Stimulated activated CD4-positive, alpha-beta T cell treated with anti-CD3 and anti-CD28 coated beads, Interleukin-4, amount 100 ng/mL, for 4 hours (primary cell): ENCODE measurements at places on chromosomes 3 and 15.

GRCh38 chr3:87073496-87074145 is 82.7 kb upstream of the VGLL3 start:
- no peak for DNase-seq

GRCh38 chr15:63860555-63860954 is 26.8 kb upstream of the HERC1 start:
- no peak for DNase-seq

GRCh38 chr3:113136071-113136470 is 75.3 kb upstream of the BOC start:
- DNase-seq, result no peak

- no peak for DNase-seq
These were observed 428.2 kb upstream of the IL12A start for GRCh38 chr3:159560214-159560979.

DNA sequence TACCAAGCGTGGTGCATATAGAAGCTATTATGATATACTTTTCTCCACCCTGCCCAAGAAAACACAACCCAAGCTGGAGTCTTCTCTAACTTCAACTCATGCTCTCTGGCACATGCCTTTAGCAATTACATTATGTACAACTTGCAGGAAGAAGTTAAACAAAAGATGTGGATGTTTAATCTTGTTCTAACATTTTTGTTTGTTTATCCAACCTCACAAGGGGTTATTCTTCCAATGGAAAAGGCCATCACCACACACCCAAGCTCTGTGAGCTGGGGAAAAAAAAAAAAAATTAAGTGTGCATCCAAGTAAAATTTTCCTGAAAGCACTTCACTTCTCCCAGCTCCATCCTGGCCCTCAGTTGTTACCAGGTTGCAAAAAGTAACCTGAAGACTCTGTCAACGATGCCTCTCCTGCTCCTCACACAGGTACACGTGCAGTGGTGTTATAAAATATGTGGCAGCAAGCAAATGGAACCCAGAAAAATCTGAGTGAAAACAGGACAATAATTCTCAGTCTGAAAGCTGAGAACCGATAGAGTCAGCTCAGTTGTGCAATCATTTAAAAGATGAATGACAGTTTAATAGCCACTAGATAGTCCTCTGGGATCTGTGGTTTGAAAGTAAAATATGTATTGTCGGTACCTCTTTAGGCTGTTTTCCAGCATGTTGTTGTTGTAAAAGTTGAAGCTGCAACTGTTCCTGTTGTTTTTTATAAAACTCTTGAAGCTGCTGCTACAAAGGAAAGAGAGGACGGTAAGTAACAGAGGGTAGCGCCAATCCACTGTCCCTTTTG is 531.4 kb downstream of the FOXP1 start:
- DNase-seq, result no peak

- DNase-seq, result no peak
These were observed 33.6 kb upstream of the ETV5 start for GRCh38 chr3:186142393-186142932.

GRCh38 chr3:44013967-44014366 is 227.7 kb upstream of the TOPAZ1 start:
- DNase-seq, result no peak

- peak; percentile 29 for DNase-seq
These were observed 2.0 kb downstream of the GP5 start for GRCh38 chr3:194396859-194397756.

DNA sequence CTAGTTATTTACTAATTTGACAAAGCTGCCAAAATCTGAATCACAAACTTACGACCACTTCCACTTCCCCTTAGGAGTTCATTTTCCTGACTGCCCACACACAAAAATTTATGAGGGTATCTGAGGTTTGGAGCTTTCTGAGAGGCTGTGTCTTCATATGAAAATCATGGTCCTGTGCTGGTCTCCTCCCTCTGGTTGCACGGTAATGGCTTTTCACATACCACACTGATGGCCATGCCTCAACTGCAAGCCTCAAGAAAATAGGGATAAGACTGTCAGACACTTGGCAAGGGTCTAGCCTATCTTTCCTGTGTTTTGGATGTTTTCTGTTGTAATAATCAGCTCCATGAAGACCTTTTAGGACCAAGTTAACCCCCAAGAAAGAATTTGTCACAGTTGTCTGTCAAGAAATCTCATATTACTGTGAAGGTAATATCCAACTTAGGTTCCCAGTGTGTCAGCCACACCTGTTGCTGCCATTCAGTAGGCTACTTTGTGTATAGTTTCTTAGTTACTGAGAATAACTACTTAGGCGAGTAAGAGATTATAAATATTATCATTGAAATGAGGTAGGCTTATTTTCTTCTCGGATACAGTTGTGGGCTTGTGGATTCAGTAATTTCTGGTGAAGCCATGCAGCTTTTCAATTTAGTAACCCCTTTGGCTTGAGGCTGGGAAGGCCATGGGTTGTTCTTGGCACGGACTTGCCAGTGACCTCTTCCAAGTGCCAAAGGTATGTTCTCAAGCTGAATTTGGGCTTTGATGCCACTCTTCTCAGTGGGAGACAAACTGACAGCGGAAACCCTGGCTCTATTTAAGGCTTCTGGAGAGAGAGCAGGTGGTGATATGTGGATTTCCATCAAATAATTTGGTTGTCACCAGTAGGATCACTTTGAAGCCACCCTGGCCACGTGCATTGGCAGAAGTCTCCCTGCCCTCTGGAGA is 101.1 kb downstream of the RYR3 start:
- no peak for DNase-seq

DNA sequence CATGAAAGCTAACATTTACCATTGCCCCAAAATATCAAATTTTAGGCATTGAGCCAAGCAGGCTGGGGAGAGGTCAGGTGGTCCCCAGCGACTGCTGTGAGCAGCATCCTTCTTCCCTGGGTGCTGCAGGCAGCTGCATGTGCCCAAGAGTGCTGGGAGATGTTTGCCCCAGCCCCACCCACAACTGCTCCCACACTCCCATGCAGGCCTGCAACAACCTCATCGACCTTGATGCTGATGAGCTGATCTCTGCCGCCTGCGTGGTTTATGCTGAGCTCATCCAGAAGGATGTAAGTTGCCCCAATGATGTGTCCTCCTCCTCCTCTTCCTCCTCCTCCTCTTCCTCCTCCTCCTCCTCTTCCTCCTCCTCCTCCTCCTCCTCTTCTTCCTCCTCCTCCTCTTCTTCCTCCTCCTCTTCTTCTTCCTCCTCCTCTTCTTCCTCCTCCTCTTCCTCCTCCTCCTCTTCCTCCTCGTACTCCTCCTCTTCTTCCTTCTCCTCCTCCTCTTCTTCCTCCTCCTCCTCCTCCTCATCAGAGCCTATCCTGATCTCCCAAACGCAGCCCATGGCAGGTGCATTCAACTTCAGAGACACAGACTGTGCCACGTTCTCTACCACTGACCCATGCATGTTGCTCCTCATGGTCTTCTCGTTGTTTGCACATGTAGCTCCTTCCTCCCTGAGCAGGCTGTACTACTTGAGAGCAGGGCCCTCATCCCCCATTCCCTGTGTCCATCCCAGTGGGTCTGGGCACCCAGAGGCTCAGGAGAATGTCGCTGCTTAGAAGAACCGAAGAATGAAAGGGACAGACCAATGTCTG is 15.1 kb downstream of the TBC1D21 start:
- DNase-seq, result no peak

- no peak for DNase-seq
These were observed 20.3 kb downstream of the GPR160 start for GRCh38 chr3:170058127-170058526.

DNA sequence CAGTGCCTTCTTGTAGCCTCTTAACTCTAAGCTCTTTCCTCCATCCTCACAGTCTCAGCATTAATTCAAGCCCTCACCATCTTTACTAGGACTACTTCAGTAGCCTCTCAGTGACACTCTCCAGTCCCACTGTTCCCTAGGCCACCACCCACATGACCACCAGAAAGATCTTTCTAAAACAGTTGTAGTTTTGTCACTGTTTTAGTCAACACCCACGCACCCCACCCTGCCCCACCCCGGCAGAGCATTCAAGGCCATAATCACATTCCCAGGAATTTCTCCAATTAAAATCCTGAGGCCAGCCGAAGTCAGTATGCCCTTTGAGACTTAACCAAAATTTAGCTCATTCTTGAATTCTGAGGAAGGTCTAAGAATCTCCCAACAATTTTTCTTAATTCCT is 31.2 kb upstream of the PSMD6 start:
- DNase-seq, result no peak

DNA sequence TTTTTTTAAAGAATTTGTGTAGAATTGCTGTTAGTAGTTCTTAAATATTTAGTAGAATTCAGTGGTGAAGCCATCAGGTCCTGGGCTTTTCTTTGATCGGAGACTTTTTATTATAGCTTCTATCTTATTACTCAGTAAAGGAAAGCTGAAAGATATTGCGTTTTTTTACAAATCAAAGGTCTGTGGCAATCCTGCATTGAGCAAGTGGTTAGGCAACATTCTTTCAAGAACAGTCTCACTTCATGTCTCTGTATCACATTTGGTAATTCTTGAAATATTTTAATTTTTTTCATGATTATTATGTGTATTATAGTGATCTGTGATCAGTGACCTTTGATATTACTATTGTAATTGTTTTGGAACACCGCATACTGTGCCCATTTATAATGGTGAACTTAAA is 140.8 kb downstream of the UNC13C start:
- DNase-seq, result no peak

DNA sequence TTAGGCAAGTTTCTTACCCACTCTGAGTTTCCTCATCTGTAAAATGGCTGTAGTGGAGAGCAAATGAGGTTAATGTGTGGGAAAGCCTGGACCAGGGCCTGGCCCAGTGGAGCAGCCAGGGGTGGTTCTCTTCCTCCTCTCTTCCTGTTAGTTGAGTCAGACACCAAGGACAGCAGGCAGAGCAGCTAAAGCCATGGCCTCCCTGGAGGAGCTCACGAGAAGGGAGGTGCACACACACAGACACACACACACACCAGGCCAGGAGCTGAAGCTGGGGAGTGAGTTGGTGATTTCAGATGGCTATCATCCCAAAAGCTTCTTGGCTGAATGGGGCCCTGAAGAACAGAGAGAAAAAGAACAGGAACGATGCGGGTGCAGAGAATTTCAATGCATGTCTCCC is 33.2 kb upstream of the TSPAN3 start:
- DNase-seq, result no peak

GRCh38 chr3:45646051-45646585 is 43.1 kb upstream of the SACM1L start:
- DNase-seq, result no peak

DNA sequence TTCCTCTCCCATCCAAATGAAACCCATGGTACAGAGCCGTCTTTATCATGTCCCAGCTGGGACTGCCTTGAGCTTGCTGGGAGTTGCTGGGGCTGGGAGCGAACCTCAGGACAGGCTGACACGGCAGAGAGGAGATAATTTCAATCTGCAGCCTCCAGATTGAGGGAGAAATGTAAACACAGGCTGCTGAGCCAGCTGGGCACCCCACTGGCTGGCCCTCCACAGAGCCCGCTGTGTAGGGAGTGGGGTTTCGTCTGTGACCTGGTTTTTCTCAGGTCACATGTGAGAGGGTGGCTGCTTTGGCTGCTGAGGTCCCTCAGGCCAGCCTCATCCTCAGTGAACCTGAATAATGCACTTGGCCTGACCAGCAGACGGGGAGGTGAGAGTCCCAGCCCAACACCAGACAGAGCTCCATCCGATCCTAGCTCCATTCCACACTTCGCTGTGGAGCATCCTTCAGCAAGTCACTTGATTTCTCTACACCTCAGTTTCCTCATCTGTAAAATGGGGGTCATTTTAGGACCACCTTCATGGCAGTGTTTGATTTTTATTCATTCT is 121.6 kb upstream of the MRPS22 start:
- DNase-seq, result no peak

- no peak for DNase-seq
These were observed 5.9 kb downstream of the SLC49A4 start for GRCh38 chr3:122800706-122801237.

DNA sequence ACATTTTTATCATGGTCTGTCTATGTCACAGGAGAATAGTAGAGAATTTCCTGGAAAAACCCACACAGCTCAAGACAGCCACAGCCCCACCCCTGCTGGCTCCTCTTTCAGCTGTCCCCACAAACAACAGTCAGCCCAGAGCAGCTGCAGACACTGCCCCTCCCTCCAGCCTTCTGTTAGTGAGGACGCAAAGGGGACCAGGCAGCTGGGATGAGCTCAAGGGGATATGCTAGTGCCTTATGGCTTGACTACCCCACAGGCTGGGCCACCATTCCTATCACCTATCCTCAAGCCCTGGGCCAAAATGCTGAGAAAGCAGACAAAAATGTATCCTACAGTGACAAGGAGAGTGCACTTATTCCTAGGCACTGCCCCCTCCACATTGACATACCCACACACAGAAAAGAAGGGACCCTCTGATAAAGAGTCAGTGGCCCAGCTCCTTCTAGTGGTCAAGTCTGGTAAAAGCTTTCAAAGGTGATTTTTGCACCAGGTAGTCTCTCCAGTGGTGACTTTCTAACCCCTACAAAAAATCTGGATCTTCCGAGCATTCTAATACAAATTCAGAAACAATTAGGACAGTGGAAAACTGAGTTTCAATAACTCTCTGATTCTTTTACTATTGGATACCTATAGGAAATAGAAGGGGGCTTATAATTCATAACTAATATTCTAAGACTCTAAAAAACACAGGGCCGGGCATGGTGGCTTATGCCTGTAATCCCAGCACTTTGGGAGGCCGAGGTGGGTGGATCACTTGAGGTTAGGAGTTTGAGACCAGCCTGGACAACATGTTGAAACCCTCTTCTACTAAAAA is 3.0 kb upstream of the MAP1A start:
- no peak for DNase-seq

DNA sequence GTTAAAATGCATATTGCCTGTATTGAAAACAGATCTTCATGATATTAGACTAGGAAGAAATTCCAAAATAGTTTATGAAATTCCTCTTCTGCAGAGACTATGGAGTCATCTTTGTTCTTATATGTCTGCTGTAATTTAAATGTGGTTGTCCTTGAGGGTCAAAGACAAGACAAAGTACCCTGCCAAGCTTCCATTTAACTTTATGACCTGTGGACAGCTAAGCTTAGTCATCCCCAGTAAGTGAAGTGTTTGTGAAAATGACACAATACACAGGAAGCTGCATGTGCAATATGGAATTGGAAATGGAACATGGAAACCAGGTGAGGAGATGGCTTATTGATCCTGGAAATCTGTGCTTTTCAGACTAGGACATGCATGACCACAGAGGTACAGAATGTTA is 68.5 kb upstream of the GBE1 start:
- DNase-seq, result no peak

DNA sequence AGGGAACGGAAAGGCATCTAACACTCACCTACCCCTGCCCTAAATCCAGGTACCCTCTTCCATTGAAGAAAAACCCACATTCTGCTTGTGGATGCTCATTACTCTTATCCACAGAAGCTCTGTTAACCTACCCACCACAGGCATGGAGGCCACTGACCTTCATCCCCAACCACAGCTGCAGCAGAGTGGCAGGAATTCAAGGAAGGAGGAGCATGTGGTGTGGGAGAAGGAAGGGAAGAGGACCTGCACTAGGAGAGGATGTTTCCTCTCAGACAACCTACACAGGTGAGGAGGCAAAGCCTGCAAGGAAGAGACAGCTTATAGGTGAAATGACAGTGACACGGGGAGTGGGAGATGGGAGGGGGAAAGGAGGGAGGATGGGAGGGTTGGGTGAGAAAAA is 192.5 kb upstream of the TSC22D2 start:
- DNase-seq, result no peak
